ENCODE measurements at places on chromosomes 4 and X.

DNA sequence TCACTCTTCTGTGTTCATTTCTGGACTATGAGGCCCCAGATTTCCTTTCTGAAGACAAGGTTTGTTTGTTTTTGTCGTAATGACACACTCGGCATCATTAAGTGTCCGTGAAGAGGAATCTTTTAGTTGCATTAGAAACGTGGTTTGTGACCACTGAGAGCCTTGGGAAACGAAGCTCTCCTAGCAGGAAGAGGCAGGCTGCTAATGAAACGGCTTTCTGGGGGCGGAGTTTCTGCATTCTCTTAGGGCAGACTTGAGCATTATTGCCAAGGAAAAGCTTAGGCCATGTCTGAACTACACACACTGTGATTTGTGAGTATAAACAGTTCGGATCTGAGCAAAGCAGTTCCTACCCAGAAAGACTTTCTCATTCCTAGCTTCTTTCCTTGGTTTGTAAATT, 64.0 kb downstream of the SOX3 start:
- no peak for DNase-seq

- no peak for DNase-seq
Observed at GRCh38 chr4:26727844-26728243, 132.8 kb upstream of the STIM2 start.

GRCh38 chrX:8728932-8729535, 2.9 kb downstream of the ANOS1 start:
- no peak for DNase-seq

GRCh38 chr4:106039796-106040195, 144.5 kb downstream of the NPNT start:
- no peak for DNase-seq

- DNase-seq: no peak
Observed at GRCh38 chrX:100424012-100424411, 13.9 kb upstream of the PCDH19 start.

DNA sequence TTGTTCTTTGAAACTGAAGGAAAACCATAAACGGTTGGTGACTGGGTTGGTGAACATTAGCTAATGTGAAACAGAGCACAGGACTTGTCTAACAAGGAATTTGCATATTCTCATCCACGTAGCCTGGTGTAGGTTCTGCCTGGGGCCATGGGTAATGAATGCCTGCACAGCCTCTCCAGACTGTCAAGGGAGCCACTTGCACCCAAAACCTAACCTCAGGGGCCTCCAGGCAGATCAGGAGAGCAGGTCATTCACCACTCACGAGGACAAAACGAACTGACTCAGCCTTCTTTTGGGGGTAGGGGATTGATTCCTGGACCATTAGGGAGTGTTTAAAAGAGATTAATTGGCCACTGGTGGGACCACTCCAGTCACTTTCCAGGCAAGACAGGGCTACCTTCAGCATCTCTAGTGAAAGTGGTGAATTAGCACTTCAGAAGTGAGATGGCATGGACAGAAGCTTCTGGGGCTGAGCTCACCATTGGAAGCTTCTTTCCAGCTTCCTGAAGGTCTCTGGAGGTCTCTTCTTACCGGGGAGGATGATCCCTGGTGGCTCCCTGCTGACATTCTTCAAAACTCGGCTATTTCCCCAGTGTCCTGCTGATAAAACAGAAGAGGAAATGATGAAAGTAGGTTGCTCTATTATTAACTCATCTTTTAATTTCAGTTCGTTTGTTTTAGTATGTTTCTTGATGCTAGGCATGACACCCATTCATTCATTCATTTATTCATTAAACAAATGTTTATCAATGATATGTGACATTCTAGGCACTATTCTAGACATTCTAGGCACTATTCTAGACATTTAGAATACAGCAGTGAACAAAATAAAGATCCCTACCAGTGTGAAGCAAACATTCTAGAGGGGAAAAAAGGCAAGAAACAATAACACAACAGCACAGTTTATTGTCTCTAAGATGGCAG, 104.5 kb upstream of the LNX1 start:
- no peak for DNase-seq

- no peak for DNase-seq
Observed at GRCh38 chrX:19904778-19905367, 17.5 kb upstream of the SH3KBP1 start.

DNA sequence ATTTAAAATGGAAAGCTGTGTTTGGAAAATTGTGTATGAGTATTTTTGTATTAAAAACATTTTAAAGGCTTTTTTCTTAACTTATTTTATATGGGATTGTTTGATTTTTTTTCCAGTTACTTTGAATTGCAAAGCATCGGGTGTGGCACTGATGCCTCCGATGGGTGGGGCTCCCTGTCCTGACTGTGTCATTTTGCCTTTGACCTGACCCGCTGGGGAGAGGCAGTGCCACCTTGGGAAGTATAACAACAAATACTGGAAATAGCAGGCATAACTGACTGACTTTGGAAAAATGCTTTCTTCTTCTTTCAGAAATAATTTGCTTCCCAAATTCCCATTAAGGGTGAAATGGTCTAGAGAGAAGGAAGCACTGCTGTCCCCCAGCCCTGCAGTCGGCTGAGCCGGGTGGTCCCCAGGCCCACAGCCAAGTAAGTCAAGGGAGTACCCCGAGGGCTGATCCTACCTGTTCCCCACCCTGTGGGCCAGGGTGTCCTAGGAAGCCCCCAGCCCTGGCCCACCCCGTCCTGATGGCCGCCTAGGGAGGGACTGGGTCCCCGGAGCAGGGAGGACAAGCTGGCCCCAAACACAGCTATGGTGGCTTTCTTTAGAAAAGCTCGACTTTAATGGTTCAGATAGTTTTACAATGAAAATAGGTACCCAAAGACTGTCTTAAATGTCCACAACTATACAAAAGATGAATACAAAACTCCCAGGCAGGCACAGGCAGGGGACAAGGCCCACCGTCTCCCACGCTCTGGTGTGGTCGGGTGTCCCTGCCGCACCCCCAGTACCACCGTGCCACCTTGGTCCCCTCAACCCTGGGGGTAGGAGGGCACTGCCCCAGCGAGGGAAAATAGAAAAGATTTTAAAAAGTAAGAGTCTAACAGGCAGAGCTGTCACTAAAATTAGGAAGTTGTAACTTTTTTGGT, 26.4 kb downstream of the NELFA start:
- no peak for DNase-seq

GRCh38 chr4:78863254-78863869, 75.9 kb downstream of the PAQR3 start:
- no peak for DNase-seq

DNA sequence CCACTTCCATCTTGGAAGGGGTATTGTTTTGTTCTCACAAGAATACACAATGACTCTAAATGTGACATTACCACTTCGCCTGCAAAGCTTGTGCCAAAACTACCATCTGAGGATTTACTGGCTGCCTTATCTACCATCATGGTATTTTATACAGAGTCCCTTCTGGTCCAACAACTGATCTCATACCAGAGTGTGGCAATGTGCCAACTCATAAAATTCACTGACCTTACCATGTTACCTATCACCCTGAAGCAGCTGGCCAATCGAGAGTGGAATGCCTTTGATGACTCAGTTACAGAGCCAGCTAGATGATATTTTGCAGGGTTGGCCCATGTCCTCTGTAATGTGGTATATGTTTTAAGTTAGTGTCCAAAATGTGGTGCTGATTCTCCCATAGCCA, 3.8 kb upstream of the SERPINA7 start:
- DNase-seq: no peak

DNA sequence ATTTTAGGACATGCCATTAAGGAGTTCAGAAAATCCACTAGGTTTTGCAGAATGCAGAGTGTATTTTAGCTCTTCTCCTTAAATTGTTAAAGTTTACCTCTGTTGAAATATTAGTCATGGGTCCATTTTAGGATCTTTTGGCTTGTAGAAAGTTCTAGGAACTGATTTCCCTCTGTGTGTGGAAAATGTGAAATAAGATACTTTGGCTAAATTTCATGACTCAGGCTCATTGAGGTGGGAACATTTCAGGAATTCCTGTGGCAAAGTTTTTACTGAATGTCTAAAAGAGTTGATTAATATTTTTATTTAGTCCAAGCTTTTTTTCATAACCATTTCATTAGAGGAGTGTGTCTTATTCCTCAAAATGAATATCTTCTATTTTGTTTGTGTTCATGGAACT, 7.0 kb downstream of the FHIP1A start:
- DNase-seq: no peak

- peak; percentile 49 for DNase-seq
Observed at GRCh38 chrX:3548765-3549391, 164.6 kb downstream of the PRKX start.

GRCh38 chr4:55398461-55398860, 2.7 kb downstream of the TMEM165 start:
- DNase-seq: no peak

GRCh38 chrX:135410861-135411627, 10.7 kb upstream of the SMIM10L2A start:
- no peak for DNase-seq

DNA sequence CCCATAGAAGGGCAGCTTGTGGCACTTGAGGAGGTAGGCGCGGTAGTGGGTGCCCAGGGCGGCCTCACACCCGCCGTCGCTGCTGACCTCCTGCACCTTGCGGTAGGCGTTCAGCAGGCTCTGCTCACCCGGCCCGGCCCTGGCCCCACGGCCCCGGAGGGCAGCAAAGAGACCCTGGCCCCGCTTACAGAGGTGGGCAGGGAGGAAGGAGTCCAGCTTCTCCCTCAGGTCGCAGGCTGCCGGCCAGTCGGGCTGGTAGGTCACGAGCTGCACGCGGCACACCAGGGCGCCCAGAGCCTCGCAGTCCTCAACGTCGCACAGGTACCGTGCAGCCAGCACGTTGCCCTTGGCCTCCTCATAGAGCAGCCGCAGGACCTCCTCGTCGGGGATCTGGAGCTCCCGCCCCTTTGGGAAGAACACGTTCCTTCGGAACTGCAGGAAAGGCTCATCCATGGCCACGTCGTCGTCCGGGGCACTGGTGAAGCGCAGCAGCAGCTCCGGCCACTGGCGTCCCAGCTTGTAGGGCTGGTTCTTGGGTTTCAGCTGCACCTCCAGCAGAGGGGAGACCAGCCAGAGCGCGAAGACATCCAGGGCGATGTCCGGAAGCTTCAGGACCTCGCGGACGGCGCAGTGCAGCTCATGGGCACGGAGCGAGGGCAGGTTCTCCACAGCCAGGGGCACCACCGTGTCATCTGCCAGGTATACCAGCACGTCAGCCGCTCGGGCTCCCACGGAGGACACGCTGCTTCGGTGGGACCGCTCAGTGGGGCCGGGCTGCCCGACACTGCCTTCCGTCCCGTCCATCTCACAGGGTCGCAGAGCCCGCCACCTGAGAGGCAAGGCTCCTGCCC, 17.1 kb upstream of the LAS1L start:
- no peak for DNase-seq

DNA sequence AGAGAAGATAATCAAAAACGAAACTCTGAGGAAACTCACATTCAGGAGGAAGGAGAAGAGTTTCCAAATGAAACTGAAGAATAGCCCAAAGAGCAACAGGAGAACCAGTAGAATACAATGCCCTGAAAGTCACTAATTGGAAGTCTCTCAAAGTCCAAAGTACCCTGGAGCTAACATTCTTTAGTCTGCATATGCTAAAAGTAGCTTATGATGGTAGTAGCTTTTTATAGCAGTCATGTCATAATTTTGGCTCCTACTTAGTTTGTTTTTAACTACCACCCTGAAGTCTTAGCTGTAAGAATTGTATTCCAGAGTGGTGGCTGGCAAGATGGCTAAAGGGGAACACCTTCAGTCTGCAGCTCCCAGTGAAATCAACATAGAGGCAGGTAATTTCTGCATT, 100.3 kb upstream of the FGF16 start:
- DNase-seq: no peak

GRCh38 chr4:142142366-142143054, 506.1 kb downstream of the IL15 start:
- no peak for DNase-seq

- peak; percentile 90 for DNase-seq
Observed at GRCh38 chr4:26860157-26860921, at the start of gene STIM2. TSS of gene STIM2 (plus strand) at chr4:26860841.

DNA sequence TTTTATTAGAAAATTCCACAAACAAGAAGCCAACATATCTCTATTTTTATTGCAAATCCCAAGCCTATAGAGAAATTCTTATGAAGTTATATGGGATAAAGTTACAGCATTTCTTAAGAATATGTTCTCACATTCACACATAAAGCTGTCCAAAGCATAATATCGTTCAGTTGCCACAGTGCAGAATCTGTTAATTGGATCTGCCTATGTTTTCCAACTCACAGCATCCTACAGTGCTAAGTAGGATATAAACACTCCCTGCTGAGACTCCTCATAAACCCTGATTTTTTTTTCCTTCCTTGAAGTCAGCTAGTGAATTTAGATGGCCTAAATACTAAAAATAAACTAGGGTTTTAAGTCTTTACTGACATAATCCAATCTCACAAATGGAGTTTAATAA, 307.9 kb downstream of the PDGFC start:
- no peak for DNase-seq

Data from skeletal muscle cell (primary cell).